ENCODE measurements at places on chromosomes 12 and 14.

GRCh38 chr14:86217523-86217922, 687.6 kb downstream of the FLRT2 start:
- no peak for DNase-seq

GRCh38 chr12:16175840-16176239, 101.6 kb downstream of the SLC15A5 start:
- DNase-seq: no peak

GRCh38 chr12:9404031-9404430, 195.8 kb upstream of the PZP start:
- DNase-seq: no peak

GRCh38 chr12:17028348-17028747, 422.4 kb upstream of the LMO3 start:
- DNase-seq: no peak

DNA sequence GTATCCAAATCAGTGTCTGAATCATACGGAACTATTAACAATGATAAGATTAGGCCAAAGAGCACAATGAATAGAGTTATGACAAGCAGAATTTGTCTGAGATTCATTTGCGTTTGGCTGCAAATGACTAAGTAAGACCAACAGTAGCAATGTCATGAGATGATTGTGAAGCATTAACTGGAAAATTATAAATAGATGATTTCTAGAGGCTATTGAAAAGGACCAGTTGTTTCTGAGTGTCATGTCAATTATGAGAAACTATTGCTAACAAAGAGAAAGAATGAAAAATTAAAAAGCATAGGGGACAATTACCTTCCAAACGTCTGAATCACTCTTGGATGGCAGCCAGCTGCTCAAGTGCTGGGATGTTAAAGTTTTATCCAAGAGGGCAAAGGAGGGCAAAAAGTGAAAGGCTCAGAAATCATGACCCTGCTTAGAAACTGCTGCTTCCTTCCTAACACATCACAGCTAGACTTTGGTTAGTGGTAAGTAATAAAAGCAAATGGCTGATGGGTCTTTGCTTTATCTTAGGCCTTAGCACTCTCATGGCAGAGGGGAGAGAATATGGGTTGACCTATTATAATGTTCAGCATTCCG, 89.0 kb downstream of the AKAP6 start:
- no peak for DNase-seq

DNA sequence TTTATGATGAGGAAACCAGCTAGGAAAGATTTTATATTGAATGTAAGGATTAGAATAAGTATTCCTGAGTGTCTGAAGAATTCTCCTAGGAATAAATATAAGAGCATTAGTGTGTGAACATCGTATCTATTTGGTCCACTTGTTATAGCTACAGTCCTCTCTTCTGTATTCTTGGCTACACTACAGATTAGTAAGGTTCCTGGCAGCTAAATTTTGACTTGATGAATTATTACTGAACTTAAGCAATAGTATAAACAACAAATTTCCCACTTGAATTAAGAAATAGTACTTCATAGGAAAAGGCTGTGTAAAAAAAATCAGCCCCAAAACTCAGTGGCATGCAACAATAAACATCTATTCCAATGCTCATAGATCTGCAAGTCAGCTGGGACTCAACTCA, 138.4 kb upstream of the G2E3 start:
- DNase-seq: no peak

DNA sequence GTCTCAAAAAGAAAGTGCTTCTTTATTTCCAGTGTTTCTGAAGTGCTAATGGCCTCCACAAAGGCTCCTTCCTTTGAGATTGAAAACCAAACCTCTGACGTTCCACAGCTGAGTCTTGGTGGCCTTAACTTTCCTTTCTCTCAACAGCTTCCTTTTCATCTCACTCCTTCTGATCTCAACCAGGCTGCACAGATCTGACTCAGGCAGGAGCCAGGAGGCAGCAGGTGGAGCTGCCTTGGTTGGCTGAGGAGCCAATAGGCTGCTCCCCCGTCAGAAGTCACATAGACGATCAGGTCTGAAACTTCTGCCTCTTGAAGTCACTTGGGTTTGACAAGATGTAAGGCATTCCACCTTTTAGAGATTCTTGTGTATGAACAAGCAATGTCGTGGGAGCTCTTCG, 9.1 kb upstream of the KCNA5 start:
- no peak for DNase-seq

DNA sequence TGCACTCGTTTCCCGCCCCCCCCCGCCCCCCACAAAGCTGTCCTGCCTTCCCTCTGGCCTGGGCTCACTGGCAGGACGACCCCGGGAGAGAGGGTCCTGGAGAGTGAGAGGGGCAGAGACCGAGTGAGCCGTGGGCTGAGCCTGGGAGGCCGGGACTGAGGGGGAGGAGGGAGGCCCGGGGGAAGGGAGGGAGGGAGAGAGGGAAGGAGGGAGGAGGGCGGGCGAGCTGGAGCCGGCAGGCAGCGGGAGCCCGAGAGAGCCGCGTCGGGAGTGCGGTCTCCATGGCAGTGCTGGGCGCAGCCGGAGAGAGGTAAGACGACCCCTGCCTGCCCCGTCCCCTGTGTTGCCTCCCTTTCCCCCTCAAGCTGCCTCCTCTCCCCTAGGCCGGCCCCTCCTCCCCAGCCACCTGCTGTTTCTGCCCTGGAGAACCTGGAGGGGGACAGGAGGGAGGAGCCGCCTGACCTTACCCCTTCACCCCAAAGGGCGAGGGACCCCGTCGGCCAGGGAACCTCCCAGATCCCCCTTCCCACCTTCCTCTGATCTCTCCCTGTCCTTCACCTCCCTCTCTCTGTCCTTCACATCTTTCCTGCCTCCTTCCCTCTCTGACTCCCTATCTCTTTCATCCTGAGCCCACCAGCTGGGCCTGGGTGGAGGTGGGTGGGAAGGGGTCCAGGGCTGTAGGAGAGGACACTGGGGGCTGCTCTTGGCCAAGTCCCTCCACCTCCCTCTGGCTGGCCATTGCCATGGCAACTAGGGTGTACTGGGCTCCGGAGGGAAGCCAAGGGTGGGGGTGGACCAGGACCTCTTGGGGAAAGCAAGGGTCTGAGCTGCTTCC, at the start of gene GPR162:
TSS of gene GPR162 (plus strand) at position 231 of the 835 bp plus-strand sequence. CDS start 2,078 bp downstream, outside the sequence.
- no peak for DNase-seq

DNA sequence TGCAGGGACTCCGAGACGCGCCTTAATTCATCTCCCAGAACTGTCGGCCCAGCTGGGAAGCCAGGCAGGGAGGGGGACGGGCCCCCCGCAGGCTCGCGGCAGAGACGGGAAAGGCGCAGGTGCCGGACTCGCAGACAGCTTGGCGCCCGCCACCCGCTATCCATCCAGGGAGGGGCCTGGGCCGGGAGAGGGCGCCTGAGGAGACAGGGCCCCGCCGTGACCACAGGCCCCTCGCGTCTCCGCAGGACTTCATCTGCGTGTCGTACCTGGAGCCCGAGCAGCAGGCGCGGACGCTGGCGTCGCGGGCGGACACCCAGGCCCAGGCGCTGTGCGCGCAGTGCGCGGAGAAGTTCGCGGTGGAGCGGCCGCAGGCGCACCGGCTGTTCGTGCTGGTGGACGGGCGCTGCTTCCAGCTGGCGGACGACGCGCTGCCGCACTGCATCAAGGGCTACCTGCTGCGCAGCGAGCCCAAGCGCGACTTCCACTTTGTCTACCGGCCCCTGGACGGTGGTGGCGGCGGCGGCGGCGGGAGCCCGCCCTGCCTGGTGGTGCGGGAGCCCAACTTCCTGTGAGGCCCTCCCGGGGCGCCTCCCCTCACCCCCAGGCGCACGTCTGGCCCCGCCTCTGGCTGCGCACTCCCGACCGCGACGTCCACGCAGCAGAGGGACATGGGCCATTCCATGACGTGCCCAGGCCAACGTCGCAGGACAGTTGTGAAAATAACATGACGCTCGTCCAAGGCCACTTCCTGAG, 60.6 kb downstream of the LGMN start:
- DNase-seq: no peak

GRCh38 chr14:89304972-89305703, 111.9 kb downstream of the FOXN3 start:
- no peak for DNase-seq

DNA sequence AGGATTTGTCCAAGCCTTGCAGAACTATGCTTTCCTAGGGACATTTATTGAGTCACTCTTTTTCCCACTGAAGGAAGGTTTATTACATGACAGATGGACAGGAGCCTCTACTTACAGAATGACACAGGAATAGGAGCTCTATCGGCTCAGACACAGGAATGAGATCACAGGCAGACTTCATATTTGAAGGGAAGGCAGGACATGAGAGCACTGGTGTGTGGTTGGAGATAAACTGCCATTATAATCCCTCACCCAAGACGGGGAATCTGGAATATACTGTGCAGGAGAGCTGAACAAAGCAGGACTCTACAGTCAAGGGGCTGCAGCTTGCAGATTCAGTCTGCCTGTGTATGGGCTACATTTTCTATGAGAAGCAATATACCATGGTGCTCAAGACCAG, 26.8 kb upstream of the IL22 start:
- no peak for DNase-seq

- DNase-seq: no peak
Measured at GRCh38 chr14:30162066-30162465, 234.4 kb upstream of the PRKD1 start.

DNA sequence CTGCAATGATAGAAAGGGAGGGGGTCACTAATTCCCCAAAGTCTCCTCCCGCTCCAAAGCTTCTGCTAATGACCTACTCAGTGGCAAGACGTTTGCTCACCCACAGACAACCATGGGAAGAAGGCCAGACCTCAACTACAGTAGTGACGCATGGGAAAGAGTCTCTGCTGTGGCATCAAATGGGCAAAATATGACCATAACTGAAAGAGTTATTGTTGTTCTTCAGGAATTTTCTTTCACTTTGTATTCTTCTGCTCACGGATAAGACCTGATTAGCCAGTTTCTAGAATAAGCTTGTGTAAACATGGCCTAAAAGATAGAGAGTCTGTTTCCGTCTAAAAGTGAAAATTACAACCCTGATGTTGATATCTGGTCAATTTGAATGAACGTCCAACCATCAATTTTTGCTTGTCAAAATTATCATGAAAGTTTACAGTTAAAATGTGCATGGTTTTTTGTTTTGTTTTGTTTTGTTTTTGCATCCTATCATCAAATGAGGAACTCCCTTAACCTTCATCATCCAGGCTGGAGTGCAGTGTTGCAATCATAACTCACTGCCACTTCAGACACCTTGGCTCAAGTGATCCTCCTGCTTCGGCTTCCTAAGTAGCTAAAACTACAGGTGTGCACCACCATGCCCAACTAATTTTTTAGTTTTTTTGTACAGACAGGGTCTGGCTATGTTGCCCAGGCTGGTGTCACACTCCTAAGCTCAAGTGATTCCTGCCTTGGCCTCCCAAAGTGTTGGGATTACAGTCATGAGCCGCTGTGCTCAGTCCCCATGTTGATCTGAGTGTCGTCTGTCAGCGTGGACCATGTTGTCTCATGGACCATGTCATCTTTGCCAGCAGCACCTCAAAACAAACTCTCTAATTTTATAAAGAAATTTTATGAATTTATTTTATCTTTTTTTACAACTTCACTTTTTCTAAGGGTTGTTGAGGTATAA, 7.0 kb downstream of the KRT6B start:
- DNase-seq: no peak

DNA sequence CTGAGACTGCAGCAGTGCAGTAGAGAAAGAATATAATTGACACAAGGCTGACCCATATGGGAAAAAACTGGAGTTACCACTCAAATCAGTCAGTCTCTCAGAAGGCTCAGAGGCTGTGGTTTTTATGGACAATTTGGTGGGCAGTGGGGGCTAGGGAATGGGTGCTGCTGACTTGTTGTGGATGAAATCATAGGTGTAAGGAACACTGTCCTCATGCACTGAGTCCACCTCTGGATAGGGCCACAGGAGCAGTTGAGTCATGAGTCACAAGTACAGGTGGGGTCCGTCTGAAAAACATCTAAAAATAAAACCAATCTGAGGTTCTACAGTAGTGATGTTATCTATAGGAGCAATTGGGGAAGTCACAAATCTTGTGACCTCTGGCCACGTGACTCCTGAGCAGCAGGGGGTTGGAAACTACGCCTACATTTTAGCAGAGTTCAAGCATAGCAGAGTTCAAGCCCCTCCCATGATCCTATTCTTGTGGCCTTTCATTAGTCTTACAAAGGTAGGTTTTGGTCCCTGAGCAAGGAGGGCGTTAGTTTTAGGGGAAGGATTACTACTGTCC, 18.1 kb upstream of the SGPP1 start:
- DNase-seq: no peak

- DNase-seq: no peak
Measured at GRCh38 chr12:15688202-15688736, 100.9 kb downstream of the EPS8 start.

DNA sequence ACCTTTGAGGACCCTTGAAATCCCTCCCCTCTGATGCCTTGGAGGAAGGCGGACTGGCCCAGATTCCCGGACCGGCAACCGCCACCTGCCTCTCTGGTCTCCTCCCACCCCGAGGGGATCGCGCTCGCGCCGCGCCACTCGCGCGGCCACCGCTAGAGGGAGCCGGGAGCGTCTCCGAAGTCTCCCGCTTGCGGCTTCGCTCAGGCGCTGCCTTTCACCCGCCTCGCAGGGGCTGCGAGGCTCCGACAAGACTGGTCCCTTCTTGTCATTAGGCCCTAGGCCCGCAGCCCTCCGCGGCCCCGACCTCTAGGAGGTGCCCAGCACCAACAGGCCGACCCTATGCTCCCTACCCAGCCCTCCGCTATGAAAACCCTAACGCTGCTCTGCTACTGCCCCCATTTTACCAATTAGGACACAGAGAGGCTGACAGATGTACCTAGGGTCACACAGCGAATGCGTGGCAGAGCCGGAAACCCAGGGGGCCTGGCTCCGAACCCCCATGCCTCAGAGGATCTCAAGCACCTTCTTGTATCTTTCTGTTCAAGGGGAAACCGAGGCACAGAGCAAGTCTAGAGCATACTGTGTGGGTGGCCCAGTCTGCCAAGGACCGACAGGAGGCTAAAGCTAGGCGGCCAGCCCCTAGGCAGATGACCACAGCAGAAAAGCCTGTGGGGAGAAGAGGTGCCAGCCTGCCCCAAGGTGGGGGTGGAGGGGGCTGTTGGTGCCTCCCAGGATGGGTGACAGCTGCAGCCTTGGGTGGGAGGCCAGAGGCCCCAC, 21.4 kb upstream of the VSX2 start:
- peak; percentile 59 for DNase-seq

GRCh38 chr14:23447361-23448350, 12.2 kb upstream of the MYH7 start:
- no peak for DNase-seq

GRCh38 chr14:85687456-85687855, 157.5 kb downstream of the FLRT2 start:
- DNase-seq: no peak
